Suprapubic skin (tissue), 4 donors: ENCODE measurements at places on chromosomes 6 and 20.

DNA sequence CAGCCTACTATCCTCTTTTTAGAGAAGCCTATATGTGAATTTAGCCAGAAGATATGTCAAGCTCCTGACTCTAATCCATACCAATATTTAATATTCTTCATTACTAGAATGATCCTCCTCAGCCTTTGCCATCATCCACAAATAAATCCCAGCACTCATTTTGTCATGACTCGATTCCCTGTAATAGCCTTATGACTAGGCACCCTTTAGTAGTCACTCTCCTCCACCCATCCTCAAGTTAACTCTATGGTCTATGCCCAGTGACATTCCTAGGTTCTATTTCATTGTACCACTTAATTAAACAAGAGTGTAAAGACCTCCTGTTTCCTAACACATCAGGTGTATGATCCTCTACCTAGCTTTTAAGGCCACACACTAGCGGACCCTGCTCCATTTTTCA is 450.4 kb upstream of the CITED2 start:
- H3K36me3 ChIP-seq: no peaks in the 10 kb centered on the region
- H3K27me3 ChIP-seq: no peaks in the 10 kb centered on the region
- DNase-seq: no peak
- H3K4me1 ChIP-seq: peaks cover 4% of the 10 kb centered on the region

GRCh38 chr6:23031986-23032385 is 462.6 kb downstream of the HDGFL1 start:
- DNase-seq: no peak
- H3K36me3 ChIP-seq: no peaks in the 10 kb centered on the region
- no peaks in the 10 kb centered on the region for H3K27me3 ChIP-seq
- H3K27ac ChIP-seq: no peak overlapping the region

DNA sequence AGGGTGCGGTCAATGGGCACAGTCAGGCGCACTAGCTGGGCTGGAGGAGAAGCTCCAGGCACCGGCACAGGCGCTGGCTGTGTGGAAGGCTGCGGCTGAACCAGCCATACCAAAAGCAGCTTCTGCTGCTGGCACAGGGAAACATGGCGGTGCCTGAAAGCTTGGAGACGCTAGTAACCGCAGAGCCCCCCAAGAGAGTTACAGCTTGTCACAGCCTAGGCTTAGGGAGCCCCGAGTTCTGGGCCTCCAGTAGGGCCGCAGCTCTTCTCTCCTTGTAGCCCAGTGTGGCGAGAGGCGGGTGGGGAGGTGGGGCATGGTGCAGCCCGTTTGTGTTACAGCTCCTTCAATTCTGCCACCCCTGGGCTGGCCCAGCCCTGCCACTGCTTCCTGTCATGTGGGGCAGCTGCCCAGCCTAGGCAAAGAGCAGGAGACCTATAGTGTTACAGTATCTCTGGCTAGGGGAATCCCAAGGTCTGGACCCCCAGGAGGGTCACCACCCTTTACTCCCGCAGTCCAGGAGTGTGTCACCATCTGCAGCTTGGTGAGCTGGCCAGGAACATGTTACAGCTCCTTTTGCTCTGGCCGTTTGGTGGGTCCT is 58.6 kb upstream of the MANEA start:
- no peaks in the 10 kb centered on the region for H3K36me3 ChIP-seq
- no peak for DNase-seq
- no peak overlapping the region for H3K27ac ChIP-seq
- H3K27me3 ChIP-seq: no peaks in the 10 kb centered on the region
- no peak overlapping the region for H3K4me3 ChIP-seq

- H3K36me3 ChIP-seq: no peaks in the 10 kb centered on the region
- no peak for DNase-seq
- H3K4me1 ChIP-seq: peaks cover 3% of the 10 kb centered on the region
Observed at GRCh38 chr6:134035823-134036296, 16.6 kb downstream of the SLC2A12 start.

DNA sequence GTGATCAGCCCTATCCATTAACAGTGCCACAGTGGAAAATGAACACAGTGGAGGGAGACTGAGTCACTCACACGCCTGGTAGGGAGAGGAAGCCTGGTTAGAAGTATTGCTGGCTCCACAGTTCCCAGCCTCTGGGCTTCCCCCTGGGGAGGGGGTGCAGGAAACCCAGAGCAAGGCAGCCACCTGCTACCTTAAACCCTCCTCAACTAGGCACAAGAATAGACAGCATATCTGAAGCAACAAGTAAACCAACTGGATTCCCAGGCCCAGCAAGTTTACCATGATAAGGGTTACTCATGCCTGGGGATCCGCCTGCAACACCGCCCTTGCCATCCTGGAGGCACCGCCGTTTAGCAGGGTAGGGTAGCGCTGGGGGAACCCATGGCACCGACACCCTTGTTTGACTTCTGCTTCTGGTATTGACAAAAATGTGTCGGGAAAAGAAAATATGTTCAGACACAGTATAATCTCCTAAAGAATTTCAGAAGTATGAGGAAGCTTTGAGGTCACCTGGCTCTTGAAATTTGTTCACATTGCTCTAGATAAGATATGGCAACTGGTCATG is 38.3 kb downstream of the SLC22A23 start:
- H3K27me3 ChIP-seq: no peaks in the 10 kb centered on the region
- no peaks in the 10 kb centered on the region for H3K36me3 ChIP-seq
- peak overlapping the region; percentile 71 for H3K27ac ChIP-seq
- DNase-seq: no peak
- peaks cover 42% of the 10 kb centered on the region for H3K4me1 ChIP-seq

- no peaks in the 10 kb centered on the region for H3K4me1 ChIP-seq
- no peaks in the 10 kb centered on the region for H3K27me3 ChIP-seq
- DNase-seq: no peak
- H3K4me3 ChIP-seq: no peak overlapping the region
- H3K27ac ChIP-seq: no peak overlapping the region
- H3K36me3 ChIP-seq: no peaks in the 10 kb centered on the region
Observed at GRCh38 chr6:118101220-118101619, 194.2 kb downstream of the SLC35F1 start.
